Naive thymus-derived CD8-positive, alpha-beta T cell (primary cell): ENCODE measurements at places on chromosomes 13 and 19.
A peak's percentile ranks its signal among the peaks of the same experiment; 100 is the strongest.

- no peak for DNase-seq
Measured at GRCh38 chr19:35077411-35078223, 36.1 kb downstream of the HPN start.

DNA sequence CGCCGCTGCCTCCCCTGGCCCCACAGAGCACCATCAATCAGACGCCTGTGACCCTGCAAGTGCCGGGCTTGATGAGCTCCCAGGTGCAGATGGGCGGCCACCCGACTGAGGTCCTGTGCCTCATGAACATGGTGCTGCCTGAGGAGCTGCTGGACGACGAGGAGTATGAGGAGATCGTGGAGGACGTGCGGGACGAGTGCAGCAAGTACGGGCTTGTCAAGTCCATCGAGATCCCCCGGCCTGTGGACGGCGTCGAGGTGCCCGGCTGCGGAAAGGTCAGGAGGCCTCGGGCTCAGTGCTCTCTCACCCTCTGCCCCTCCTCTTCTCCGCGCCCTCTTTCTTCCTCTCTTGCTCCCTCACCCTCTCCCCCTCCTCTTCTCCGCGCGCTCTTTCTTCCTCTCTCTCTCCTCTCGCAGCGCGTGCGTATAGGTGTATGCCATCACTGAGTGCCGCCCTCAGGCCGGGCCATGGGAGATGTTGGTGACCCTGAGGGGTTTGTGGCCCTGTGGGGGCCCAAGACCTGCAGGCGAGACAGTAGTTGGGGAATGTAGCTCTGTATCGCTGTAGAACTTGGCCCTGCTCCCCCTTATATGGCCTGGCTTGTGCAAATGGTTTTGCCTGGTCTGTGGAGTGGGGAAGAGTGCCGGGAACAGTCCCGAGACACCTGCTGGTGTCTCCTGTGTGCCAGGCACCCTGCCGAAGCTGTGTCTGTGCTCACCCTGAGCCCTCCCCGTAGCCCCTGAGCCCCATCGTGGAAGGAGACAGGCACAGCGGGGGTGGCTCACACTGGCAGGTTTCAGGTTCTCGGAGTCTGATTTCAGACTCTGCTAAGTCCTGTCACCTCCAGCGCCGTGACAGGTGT is 5.4 kb upstream of the EPN1 start:
- no peak for DNase-seq

DNA sequence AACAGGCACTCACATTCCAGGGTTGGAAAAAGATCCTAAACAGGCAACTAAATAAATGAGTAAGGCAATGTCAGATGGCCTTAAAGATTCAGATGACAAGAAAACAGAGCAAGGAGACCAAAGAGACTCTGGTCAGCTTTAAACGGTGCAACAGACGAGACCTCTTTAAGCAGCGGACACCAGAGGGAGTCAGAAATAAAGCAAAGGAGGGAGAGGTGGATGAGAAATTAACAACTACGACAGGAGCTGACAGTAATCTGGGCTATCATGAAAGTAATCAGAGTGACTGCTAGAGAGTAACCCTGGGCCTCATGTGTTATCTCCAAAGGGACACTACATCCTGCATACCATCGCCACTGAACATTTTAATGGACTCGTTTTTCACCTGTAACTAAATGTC is 1.1 kb downstream of the ZNF550 start:
- no peak for DNase-seq

- no peak for DNase-seq
Measured at GRCh38 chr19:45095496-45096413, 2.8 kb downstream of the PPP1R37 start.

DNA sequence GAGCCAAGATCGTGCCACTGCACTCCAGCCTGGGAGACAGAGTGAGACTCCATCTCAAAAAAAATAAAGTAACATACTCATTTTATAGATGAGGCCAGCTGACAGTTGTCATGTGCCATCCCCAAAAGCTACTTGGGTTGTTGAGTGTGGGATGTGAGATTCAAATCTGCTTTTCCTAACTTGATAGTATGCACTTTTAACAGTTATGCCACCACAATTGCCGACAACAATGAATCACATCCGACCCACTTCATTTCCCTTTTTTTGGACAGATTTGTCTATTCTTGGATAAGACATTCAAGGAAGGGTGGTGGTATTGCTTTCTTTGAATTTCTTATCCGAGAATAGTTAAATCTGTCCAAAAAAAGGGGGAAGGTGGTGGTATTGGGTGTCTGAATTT is 16.3 kb upstream of the DNMT1 start:
- no peak for DNase-seq

- no peak for DNase-seq
Measured at GRCh38 chr19:13856497-13856896, 20.4 kb upstream of the NANOS3 start.

DNA sequence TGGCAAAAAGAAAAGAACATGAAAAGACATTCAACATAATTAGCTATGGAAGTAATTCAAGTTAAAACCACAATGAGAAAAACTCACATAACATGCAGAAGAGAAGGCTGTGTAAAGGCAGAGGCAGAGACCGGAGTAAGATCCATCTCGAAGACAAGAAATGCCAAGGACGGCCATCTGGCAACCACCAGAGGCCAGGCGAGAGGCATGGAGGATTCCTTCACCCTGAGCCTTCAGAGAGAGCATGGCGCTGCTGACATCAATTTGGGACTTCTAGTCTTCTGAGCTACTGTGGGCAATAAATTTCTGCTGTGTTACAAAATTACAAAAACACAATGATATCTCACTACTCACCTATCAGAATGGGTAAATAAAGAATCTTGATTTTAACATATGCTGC is 381.0 kb downstream of the TSHZ3 start:
- DNase-seq: no peak

DNA sequence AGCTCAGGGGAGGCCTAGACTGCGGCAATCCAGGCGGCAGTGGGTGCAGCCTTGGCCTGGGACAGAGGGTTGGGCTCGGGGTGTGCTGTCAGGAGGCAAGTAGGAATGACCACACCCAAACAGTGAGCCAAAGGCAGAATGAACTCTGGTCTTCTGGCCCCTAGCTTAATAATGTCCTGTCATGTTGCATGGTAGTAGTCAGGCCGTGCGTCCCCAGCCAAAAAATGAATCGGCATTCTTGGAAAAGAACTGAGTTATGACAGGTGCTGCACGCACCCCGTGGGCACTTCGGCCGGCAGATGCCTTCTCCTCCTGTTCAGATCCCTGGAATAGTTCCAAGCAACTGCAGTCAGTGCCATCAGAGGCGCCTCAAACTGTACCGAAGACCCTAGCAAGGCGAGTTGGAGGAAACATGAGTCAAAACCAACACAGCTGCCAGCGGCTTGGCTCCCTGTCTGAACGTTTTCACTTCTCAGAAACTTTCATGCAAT is 55.9 kb downstream of the ATP7B start:
- DNase-seq: no peak

DNA sequence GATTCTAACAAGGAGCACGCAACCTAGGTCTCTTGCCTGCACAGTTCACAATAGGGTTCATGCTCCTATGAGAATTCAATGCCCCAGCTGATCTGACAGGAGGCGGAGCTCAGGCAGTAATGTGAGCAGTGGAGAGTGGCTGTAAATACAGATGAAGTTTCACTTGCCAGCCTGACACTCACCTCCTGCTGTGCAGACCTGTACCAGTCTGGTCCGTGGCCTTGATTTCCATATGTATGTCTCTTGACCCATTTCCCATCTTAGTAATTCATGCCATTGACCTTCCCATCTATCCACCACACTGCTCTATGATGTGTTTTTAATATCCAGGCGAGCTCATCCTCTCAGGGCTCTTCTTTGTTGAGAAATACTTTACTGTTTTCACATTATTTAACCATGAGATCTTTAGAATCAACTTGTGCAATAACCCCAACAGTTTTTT is 95.2 kb downstream of the LRCH1 start:
- DNase-seq: no peak

DNA sequence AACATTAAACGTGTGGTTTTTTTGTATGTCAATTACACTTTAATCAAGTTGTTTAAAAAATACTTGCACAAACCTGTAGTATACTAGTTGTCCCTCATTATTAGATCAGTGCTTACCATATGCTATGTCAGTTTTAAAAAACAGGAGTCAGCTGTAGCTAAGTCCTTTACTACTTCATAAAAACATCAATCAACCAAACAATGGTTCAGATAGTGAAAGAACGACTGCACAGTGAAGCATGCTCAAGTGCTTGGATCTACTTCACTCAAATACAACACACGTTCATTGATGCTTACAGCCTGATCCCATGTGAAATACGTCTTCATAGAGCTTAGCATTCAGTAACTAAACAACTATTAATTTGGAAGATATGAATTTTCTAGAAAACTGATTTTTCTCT is 225.0 kb downstream of the FGF14 start:
- DNase-seq: no peak

GRCh38 chr13:49370371-49370770 is 73.5 kb downstream of the CAB39L start:
- no peak for DNase-seq

DNA sequence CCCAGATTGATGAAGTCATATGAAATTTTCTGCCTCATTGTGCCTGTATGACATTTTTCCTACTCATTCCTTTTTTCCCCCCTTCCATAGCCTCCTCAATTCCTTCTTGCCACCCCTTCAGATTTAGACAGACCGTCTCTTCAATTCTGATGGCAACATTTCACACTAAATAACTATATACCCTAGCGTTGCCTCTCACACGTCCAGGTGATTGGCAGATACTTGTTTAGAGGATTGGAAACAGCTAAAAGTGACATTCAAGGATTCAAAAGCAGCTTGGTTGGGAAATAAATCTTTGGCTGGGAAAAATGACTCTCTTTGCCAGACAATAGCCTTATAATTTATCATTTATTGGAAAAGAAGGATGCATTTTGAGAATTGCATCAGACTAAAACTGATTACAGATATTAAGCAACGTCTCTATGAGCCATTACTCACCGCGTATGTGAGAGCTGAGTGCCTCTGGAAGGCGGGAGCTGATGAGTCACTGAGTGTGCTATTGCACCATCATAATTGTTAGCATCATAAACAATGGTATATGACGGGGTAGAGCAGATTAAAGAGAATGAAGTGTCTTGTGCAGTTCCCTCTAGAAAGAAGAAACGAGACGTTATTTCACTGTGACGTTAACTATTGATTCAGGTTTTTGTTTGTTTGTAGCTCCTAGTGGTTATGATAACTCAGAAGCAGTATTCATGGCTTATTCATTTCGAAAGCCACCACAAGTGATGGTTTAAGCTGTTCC is 61.1 kb upstream of the FAM216B start:
- DNase-seq: no peak

GRCh38 chr13:102757006-102757405 is 16.6 kb downstream of the TEX30 start:
- DNase-seq: no peak

DNA sequence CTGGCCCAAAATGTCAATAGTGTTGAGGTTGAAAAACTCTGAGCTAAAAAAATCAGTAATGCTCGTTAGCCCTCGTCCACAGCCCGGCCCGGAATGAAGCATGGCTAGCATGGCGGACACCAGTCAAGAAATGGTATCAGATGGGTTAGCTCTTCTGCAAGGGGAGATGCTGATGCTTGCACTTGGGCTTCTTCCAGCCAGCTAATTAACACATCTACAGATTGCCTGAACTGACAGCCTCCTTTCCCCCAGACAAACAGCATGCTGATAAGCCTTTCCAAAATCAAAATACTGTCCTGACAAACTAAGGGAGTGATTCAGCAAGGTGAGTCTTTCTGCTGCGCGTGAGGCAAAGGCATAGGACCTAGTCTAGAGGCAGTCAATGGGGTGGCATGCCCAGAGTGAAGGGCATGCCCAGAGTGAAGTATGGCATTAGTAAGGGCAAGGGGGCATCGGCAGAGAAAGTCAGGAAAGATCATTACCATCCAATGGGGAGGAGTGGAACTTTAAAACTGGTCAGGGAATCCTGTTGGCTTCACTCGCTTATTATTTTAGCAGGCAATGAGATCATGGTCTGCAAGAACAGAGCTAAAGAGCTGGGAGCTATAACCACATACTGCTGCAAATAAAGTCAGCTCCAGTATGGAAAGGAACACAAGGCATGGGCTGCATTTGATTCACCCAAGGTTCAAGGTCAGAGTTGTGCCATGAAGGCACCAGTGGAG is 30.2 kb upstream of the UBE2L5 start:
- DNase-seq: no peak

- no peak for DNase-seq
Measured at GRCh38 chr13:67117010-67117550, 113.1 kb downstream of the PCDH9 start.

DNA sequence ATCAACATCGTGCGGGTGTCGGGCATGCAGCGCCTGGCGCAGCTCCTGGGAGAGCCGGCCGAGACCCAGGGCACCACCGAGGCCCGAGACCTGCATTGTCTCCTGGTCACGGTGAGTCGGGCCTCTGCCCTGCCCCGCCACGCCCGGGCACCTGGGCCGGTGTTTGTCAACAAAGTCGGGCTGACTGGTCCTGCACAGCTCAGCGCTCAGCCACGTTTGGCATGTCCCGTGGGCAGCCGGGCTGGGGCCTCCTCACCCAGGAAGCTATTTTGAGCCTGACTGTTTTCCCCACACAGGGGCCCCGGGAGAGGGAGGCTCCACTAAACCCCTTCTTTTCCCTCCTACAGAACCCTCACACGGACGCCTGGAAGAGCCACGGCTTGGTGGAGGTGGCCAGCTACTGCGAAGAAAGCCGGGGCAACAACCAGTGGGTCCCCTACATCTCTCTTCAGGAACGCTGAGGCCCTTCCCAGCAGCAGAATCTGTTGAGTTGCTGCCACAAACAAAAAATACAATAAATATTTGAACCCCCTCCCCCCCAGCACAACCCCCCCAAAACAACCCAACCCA is 1.3 kb downstream of the GADD45B start:
- DNase-seq: no peak

GRCh38 chr19:16062789-16063188 is 13.5 kb upstream of the TPM4 start:
- DNase-seq: peak; percentile 48

DNA sequence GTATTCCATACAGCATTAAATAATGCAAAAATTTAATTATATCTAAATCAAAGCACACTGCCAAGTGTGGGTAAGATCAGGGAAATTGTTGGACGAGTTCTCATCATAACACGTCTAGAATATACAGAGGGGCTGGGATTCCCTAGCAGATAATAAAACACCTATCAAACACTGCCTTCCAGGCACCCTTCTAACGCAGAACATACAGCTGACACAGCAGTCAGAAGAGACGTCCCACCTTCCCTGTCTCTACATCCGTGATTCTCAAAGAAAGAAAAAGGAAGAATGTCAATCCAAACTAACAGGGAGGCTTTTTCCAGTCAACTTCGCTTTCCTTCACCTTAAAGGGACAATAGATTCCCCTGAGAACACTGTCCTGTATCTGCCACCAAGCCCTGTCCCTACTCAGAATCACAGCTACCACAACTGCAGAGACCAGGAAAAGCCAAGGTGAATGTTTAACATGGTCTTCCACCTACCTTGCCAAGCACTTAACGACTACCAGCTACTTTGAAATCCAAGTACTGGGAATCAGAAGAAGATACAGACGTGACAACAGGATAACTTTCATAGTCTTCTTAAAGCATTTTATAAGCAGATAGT is 38.5 kb downstream of the TBC1D4 start:
- no peak for DNase-seq

GRCh38 chr13:29562786-29563438 is 32.6 kb downstream of the SLC7A1 start:
- DNase-seq: no peak
